ENCODE measurements at places on chromosomes 3 and 15.

DNA sequence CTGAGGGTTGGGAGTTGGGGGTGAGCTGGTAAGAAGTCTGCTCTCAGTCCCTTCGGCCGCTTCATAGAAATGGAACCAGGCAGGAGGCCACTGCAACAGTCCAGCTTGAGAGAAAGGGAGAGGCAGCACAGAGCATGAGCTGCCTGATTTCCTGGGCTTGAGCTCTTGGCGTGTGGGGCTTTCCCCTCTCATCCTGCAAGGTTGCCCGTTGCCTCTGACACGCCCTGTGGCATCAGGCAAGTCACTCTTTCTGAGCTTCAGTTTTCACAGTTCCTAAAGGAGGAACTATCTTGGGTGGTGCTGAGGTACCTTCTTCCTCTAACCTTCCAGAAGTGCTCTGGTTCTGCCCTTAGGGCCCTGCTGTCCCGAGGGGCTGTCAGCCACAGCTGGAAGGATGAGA lies 4.9 kb downstream of the MESP2 start:
- no peak for DNase-seq

GRCh38 chr3:156382458-156383346 lies 172.2 kb downstream of the SSR3 start:
- DNase-seq, result peak; percentile 0

DNA sequence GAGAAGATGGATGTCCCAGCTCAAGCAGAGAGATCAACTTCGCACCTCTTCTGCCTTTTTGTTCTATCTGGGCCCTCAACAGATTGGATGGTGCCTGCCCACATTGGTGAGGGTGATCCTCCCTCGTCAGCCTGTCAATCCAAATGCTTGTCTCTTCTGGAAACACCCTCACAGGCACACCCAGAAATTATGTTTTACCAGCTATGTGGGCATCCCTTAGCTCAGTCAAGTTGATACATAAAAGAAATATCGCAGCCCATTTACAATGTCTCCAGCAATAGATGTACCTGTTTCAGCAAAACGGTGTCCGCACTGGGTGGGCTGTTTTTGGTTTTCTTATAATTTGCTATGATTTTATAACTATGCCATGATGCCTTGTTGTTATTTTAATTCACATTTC lies 27.5 kb upstream of the CA12 start:
- no peak for DNase-seq

DNA sequence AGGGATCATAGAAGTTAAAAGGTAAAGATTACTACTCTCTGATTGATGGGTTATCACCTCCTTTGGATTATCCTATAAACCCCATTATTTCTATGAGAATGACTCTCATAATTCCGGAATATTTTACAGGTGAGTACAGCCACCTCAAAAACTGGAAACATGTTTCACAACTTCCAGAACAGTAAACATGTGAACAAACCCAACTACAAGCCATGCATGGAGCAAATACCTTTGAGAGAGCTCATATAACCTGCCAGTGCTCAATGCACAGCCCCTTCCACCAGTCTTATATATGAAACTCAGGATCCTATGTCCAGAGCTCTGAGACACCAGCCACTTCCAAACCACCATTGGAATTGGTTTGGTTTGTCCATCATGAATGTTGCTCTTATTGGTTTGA lies 208.0 kb downstream of the MECOM start:
- no peak for DNase-seq

DNA sequence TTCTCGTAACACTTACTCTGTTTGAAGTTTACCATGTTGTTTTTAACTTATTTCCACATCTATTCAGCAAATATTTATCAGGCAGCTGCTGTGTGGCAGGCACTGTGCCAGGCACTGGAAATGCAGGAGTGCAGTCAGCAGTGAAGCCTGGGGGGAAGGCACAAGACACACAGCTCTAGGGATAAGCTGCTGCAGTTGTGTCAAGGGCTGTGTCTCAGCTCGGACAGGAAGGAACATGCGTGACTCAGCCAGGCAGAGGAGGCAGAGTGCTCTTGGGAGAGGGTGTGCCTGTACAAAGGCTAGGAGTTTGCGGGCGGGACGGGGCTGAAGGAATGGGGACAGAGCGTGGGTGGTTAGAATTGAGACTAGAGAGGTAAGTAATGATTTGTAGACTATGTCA lies 24.7 kb downstream of the LYSMD4 start:
- DNase-seq, result no peak

DNA sequence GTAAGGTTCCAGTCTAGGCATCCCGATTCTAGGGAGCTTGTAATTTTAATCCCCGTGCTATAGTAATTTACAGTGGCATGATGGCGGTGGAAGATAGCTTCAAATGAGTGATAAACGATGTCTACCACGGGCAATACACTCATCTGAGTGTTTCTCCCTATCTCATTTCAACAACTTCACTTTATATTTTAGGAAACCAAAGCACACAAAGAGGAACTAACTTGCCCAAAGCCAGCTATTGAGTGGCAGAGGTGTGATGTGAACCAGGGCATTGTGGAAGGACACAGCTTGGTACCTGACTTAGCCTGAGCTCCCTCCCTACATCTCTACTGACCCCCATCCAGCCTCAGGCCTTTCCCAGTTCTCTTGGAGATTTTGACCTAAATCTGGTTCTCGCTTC lies 16.9 kb upstream of the FILIP1L start:
- DNase-seq, result no peak

DNA sequence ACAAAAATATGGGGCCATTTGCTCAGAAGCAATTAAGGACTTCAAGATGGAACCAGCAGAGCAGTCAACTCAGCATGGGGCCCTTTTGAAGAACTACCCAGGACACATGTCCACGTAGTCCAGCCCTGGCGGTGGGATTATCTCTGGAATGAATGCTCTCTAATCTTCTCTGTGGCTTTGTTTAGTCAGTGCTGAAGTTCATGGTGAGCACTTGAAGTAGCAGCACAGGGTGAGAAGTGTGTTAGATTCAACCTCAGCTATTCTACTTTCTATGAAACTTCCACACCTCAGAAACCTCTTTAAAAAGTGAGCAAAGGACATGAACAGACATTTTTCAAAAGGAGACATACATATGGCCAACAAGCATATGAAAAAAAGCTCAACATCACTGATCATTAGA lies 74.4 kb downstream of the THRB start:
- no peak for DNase-seq

DNA sequence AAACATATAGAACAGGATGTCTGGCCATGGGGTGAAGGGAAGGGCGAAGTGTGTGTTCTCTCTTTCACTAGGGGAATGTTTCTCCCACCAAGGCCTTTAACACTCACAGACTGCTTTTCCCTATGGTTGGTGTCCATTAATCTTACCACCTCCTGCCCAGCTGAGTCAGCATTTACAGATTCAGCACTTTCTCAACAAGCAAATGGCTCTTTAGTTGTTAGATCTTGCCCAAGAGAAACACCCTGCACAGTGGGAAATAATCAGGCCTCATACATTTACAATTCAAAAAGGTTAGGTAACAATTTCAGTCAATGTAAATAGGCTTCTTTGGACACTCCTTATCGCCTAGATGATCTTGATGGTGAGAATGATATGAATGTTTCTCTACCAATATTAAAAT lies 418.2 kb downstream of the EPHA3 start:
- DNase-seq, result no peak

- DNase-seq, result no peak
These were observed 153.7 kb upstream of the TLE3 start for GRCh38 chr15:70251246-70251990.

DNA sequence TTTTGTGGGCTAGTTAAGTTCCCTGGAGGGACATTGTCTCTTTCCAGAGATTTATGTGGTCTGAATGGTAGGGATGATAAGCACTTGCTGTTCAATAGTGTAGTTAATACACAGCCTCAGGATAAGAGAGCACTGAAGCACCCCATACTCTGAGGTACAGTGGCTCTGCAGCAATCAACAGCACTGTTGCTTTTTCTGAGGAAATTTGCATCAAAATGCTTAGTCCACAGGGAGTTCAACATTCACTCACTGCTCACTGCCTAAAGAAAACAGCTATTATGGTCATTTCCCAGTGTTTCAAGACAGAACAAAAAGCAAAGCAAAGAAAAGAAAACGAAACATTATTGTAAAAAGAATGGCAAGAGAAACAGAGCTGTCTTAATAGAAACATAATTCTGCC lies 441.9 kb downstream of the PLOD2 start:
- DNase-seq, result no peak

- DNase-seq, result no peak
These were observed 44.4 kb upstream of the TMC3 start for GRCh38 chr15:81418444-81418843.

DNA sequence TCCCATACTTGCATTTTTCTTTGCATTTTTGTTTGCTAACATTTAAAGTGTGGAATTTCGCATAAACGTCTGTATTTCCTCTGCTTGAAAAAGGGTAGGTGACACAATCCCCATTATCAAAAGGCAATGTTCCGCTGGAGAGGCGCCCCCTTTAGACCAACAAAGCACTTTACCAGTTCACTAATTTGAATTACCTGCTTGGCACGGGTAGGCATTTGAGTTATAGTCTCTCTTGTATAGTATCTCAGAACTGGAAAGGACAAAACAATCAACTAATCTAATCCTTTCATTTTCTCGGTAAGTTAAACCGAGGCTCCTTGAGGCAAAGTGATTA lies 775 bp upstream of the CCDC39 start:
- DNase-seq, result no peak

DNA sequence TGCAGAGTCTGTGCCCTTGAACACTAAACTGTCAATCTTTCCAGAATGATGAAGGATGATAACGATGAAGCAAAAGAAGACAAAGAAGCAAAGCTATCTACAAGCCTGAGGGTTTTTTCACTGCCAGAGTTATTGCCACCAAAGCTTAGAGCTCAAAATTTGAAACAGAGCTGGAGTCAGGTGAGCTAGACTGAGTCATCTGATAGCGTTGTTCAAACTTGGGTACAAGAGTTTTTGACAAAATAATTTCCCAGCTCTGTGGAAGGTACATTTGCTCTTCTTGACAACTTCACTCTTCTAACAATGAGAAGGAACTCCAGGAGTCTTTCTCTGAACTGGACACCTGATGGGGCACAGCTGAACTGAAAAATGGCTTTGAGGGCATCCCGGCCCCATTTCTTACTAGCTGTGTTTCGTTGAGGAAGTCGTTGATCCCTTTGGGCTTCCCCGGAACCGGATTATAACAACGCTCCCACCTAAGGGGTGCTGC lies 715 bp downstream of the MCCC1 start:
- DNase-seq, result no peak

DNA sequence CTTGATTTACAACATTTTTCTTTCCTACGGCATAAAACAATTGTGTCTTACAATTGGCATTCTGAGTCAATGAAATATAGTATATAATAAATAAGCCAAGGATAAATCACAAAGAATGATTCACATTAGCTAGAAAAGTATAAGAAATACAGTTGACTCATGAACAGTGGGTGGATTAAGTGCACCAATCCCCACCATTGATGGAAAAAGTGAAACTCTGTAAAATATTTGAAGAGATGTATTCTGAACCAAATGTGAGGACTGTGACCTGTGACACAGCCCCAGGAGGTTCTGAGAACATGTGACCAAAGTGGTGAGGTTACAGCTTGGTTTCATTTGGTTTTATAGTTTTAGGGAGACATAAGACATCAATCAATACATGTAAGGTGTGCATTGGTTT lies 227.5 kb downstream of the ALCAM start:
- DNase-seq, result no peak

- no peak for DNase-seq
These were observed 39.2 kb downstream of the TMEM158 start for GRCh38 chr3:45186871-45187270.

DNA sequence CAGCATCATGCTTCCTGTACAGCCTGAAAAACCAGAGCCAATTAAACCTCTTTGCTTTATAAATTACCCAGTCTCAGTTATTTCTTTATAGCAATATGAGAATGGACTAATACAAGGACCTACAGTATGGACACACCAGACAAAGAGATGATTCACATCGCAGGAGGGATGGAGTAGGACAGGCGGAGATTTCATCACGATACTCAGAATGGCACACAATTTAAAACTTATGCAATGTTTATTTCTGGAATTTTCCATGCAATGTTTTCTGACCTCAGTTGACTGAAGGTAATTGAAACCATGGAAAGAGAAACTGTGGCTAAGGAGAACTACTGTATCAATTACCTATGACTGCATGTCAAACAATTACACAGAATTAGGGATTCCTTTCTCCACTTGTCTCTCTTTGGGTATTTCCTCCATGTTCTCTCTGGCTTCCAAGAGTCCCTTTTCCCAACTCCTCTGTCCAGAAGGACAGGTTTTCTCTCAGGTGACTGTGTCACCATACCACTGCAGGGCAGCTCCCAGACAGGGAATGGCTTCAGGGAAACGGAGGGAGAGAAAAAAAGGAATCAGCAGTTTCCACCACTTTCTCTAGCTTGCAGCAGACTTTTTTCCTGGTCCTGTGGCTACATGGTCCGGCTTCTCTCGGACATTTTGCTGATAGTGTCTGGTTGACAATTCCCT lies 3.0 kb upstream of the ANO10 start:
- no peak for DNase-seq

DNA sequence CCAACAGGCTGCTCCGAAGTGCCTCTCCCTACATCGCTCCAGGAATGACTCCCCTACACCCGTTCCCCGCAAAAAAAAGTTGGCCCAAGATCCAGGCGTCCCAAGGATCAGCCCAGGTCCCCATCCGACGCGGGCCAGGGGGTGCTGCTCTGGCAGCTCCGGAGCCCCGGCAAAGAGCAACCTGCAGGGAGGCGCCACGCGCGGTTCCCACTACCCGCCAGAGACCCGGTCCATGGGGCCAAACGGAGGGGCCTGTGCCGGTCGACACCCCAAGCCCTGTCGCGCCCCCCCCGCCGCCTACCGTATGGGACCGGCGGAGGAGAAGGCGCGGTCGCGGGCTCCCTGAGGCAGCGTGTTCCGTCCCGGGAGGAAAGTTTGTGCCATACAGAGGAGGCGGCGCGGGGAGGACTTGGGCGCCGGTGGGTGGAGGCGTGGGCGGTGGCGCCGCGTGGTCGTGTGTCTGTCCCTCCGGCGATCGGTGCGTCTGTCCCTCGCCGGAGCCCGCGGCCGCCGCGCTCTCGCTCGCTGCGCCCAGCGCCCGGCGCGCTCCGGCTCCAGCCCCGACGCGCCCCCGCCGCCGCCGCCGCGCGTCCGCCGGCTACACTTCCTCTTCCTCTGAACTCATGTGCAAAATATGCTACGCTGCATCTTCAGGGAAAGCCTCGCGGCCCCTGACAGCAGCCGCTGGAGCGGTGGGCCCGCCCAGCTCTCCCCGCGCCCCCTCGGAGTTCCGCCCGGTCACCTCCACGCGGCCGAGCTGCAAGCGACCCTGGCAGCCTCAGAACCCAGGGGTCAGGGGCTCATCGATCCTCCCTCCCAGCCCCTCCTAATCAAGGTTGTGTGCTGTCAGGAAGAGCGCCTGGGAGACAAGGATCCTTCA lies at the start of gene RFTN1:
RFTN1 (minus strand) TSS at position 559 of the 880 bp plus-strand sequence. CDS start 19,830 bp downstream, outside the sequence.
- peak; percentile 51 for DNase-seq

GRCh38 chr3:65979162-65979561 lies 59.6 kb downstream of the MAGI1 start:
- DNase-seq, result no peak

DNA sequence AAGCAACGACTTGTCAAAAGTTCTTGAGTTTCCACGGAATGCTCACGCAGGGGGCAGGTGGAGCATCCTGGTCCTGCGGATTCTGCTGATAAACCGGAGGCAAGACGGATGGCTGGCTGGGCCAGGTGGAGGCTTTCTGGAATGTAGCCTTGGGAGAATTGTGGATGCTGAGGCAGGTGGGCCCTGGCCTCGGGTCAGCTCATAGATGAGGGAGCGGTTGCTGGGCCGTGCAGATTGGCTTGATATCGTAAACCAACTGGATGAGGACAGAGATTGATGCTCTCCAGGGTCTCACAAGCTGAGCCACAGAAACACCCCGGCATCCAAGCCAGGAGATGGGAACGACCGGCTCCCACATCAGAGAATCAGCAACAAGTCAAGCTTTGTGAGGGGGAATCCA lies 50.0 kb upstream of the TFRC start:
- no peak for DNase-seq
